ENCODE measurements at places on chromosomes 16 and 17. TPM values are rescaled to one million over a fixed set of nuclear protein-coding genes. Genes with fewer than 3 reads are reported as not detected.

MYH2 gene
- total RNA-seq = not detected

CCDC57 gene
- total RNA-seq = 22.3 TPM

GDE1 gene
- 90.5 TPM for total RNA-seq

CRHR1 gene
- total RNA-seq = not detected

ELP5 gene
- total RNA-seq = 124 TPM

TRIM47 gene
- total RNA-seq = 201 TPM

GRAP gene
- total RNA-seq = 0.28 TPM

CUEDC1 gene
- total RNA-seq = 47.6 TPM

CNP gene
- total RNA-seq = 72.8 TPM

PRSS8 gene
- 0.28 TPM for total RNA-seq

PRSS27 gene
- total RNA-seq = 1.8 TPM

UNC119 gene
- total RNA-seq = 31.7 TPM

TNP2 gene
- not detected for total RNA-seq

TBX21 gene
- 0.10 TPM for total RNA-seq

PABPN1L gene
- total RNA-seq = not detected

CDH5 gene
- 0.27 TPM for total RNA-seq

MT4 gene
- not detected for total RNA-seq

KIFC3 gene
- total RNA-seq = 184 TPM
